ENCODE measurements at places on chromosomes 5 and 9. TPM values are rescaled to one million over a fixed set of nuclear protein-coding genes. Genes with fewer than 3 reads are reported as not detected.

DNA sequence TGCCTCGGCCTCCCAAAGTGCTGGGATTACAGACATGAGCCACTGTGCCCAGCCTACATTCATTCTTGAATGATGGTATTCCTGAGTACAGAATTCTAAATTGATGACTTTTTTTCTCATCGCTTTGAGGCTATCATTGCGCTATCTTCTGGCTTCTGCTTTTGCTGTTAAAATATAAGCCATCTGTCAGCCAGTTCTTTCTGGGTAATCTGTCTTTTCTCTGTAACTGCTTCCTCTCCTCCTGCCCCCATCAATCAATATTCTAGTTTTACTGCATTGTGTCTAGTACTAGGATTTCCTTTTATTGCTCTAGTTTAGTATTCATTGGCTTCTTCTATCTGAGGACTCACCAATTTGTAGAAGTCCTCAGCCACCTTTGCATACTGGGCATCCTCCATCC is 89.0 kb downstream of the PLPP1 start:
- DNase-seq = no peak

DNA sequence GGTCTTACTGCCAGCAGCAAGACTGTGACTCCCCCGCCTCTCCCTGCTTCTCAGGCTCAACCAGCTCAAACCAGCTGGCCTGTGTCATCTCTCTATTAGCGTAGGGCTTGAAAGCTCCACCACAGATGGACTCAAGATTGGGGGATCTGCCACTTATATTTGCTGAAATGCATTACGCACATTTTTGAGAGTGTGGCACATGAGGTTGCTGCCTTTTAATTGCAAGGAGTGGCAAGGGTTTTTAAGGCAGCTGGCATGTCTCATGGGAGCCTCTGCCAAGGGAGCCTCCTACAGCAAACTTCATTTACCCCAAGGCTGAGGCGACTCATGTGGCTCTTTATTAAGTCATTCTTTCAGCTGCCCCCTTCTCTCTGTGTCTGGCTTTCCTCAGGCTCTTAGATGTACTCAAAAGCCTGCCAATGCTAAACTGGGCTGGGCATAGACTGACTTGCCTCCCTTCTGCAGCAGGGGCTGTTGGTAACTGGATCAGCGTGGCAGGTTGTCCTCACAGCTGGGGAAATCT is 219.3 kb downstream of the SMARCA2 start:
- DNase-seq = no peak

GRCh38 chr5:150278916-150279315 is 10.7 kb downstream of the CAMK2A start:
- no peak for DNase-seq

The SLC4A9 gene
- total RNA-seq = not detected

- DNase-seq = no peak
These were observed 2.7 kb upstream of the GBGT1 start for GRCh38 chr9:133166392-133166791.

DNA sequence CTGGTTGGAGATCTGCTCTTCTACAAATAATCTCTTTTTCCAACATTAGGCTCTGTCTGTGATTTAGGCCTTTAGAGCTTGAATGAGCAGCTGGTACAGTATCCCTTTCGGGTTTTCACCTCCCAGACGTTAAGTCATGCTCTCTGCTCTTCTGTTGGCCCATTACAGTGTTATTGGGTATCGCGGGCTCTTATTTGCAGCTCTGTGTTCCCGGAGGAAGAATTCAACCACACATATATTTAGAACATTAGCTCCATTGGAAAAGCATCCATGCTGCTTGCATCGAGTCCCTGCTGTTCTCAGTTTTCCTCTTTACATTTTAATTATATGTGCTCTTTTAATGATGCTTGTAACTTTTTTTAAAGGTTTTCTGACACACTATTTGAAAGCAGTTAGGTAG is 278.0 kb upstream of the ADCY2 start:
- no peak for DNase-seq

- DNase-seq = no peak
These were observed 127.2 kb downstream of the DOCK8 start for GRCh38 chr9:341634-342421.
